Body of pancreas (tissue), 4 donors: ENCODE measurements at places on chromosomes 7 and 10. TPM values are rescaled to one million over a fixed set of nuclear protein-coding genes. Genes with fewer than 3 reads are reported as not detected.

The CYP2C19 gene
- total RNA-seq = not detected

The ADRA2A gene
- 25.4 TPM for total RNA-seq

The RNF148 gene
- total RNA-seq = 4.9 TPM

The PRXL2A gene
- 110 TPM for total RNA-seq

The WNT8B gene
- not detected for total RNA-seq

The NYAP1 gene
- total RNA-seq = 1.0 TPM

The POM121C gene
- total RNA-seq = 16.6 TPM

The MINDY4 gene
- total RNA-seq = 7.5 TPM

The SH2B2 gene
- 1.0 TPM for total RNA-seq

The ASNS gene
- total RNA-seq = 23.4 TPM
